ENCODE measurements at places on chromosomes 1 and 21. TPM values are rescaled to one million over a fixed set of nuclear protein-coding genes. Genes with fewer than 3 reads are reported as not detected.

RPS8 gene
- 2,317 TPM for total RNA-seq

GJA9 gene
- total RNA-seq = not detected

C1orf94 gene
- total RNA-seq = not detected

CPT2 gene
- 24.7 TPM for total RNA-seq

- no peak overlapping the region for H3K4me3 ChIP-seq
- no peak overlapping the region for H3K27ac ChIP-seq
- DNase-seq = no peak
- no peaks in the 10 kb centered on the region for H3K36me3 ChIP-seq
- no peaks in the 10 kb centered on the region for H3K4me1 ChIP-seq
These were observed 13.7 kb downstream of the ACTRT2 start for GRCh38 chr1:3034728-3035562.
